CD4-positive, alpha-beta T cell treated with Interleukin-21 for 1 hour (primary cell): ENCODE measurements at places on chromosomes 6 and 20.

DNA sequence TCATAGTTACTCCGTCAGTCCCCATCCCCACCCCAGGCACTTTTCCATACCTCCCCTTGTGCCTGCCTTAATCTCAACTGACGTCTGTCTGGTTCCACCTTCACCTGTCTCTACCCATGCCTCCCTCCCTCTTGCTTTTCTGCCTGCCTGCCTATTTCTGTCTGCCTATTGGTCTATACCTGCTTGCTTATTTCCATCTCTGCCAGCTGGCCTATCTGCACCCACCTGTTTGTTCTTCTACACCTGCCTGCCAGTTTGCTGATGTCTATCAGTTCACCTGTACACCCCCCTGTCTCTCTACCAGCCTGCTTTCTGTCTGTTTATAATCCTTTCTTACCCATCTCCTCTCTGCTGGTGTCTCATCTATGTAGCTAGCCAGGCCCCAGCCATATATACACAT lies 87.5 kb downstream of the RALGAPA2 start:
- no peak for DNase-seq

- no peak for DNase-seq
These were observed 99.9 kb downstream of the NFATC2 start for GRCh38 chr20:51442602-51443001.

GRCh38 chr6:104256646-104257045 lies 603.1 kb downstream of the HACE1 start:
- no peak for DNase-seq

DNA sequence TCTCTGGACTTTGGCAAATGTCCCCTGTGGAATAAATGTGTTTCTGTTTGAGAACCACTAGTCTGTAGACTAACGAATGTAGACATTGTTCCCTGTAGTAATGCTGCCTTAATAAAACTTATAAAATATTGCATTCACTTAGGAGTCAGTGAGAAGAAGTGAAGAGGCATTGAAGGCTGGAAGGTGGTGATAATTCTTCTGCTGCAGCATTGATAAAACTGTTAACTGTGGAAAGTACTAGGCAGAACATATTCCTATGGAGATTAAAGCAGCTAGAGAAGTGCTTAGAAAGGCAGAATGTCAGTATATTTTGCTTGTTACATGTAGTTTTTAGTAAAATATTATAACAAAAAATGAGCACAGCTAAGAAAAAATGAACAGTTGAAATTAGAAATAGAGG lies 4.8 kb downstream of the PGK2 start:
- DNase-seq: no peak

DNA sequence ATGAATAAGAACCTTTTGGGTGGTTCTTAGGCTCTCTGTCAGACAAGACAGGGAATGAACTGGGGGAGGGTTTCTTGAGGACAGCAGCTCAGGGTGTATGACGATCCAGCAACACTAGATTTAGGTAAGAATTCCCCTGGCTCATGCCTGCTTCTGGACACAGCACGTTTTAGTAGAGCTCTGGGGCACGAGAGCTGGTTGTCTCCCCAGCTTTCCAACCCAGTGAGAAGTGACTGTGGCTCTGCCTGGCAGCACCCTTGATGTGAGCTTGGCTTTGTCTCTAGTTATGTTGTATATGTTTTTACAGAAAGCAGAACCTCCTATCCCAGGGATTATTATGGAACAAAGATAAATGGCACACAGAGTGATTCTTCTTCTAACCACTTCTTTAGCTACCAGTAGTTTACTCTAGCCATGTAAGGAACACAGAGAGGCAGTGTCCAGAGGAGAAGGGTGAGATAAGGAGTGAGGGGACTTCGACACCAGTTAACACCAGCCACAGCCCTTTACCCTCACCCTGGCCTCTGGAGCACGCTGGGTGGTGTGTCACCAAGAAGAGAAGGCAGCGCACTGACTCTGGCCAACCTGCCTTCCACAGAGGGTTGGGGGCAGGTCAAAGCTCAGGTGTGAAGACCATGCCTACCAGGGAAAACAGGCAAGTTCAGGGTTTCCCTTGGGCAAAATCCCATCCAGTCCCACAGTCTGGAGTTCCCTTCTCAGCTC lies 3.9 kb downstream of the APOBEC2 start:
- no peak for DNase-seq

DNA sequence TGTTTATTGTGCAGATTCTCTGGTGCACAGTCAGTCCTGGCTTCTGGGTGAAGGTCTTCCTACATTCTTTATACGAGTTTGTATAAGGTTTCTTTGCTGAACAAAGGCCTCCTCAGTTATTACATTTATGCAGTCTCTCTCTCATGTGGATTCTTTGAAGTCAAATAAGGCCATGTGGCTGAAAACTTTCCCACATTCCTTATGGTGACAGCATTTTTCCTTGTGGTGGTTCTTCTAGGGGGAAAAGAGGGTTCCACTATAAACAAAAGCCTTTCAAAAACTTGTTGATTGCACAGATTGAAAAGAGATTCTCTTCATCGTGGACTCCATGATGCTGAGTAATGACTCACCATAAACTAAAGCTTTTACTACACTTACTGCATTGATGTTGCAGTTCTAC lies 19.2 kb downstream of the ZSCAN12 start:
- DNase-seq: no peak
